Activated B cell treated with CpG ODN at 0.5 μM for 24 hours (primary cell): ENCODE measurements at places on chromosomes 11 and 22. TPM values are rescaled to one million over a fixed set of nuclear protein-coding genes. Genes with fewer than 3 reads are reported as not detected.

TPBGL gene
- total RNA-seq = not detected in 2 replicates

GRCh38 chr11:123391646-123392348 is 38.3 kb upstream of the GRAMD1B start:
- H3K27ac ChIP-seq = no peak overlapping the region
- H3K27me3 ChIP-seq = no peaks in the 10 kb centered on the region
- DNase-seq = no peak

GRCh38 chr22:32858957-32859356 is 57.5 kb downstream of the TIMP3 start:
- H3K27ac ChIP-seq = no peak overlapping the region
- no peaks in the 10 kb centered on the region for H3K4me1 ChIP-seq
- H3K36me3 ChIP-seq = no peaks in the 10 kb centered on the region
- H3K27me3 ChIP-seq = peaks cover 7% of the 10 kb centered on the region
- H3K4me3 ChIP-seq = no peak overlapping the region
- no peak for DNase-seq

- H3K4me1 ChIP-seq = no peaks in the 10 kb centered on the region
- peaks cover 34% of the 10 kb centered on the region for H3K36me3 ChIP-seq
- H3K27ac ChIP-seq = no peak overlapping the region
Measured at GRCh38 chr22:19789406-19789805, 28.8 kb downstream of the TBX1 start.
